Stimulated activated naive CD4-positive, alpha-beta T cell (primary cell): ENCODE measurements at places on chromosomes 3 and 15.
A peak's percentile ranks its signal among the peaks of the same experiment; 100 is the strongest.

GRCh38 chr3:107987036-107987939 is 103.5 kb downstream of the CD47 start:
- DNase-seq = no peak

GRCh38 chr3:19002606-19003005 is 145.7 kb upstream of the KCNH8 start:
- no peak for DNase-seq

- DNase-seq = no peak
Measured at GRCh38 chr15:31294067-31294466, 32.6 kb upstream of the KLF13 start.

- no peak for DNase-seq
Measured at GRCh38 chr15:72787526-72787925, 4.0 kb upstream of the ADPGK start.

DNA sequence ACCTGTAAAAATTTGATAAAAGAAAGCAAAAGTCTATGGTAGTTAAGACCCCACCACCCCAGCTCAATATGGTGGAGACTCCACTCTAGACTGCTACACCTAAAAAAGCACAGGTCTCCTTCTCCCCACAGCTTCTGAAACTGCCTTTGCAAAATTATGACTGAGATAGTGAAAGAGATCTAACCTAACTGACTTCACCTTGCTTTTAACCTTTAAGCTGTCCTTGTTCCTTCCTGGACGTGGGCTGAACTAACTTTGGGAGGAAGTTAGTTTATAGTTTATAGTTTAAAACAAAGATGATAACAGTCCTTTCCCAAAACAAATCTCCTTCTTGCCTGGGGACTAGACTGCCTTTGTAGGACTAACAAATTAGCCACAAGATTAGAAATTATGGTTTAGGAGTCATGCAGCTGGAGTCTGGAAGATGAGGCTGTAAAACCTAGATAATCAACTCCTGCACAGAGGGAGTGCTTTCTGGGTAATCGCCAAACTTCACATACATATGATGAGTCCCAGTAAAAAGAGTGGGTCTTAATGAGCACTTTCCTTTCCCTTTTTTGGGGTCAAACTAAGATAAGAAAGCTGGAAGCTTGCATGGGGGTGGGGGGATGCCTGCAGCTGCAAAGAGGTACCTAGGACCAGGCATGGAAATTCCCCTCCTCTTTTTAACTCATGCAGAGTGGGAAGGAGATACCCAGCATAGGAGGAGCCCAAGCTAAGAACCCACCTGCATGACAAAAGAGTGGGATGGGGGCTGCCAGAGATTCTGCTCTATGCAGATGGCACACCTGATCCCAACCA is 17.5 kb downstream of the CCR8 start:
- DNase-seq = no peak

GRCh38 chr3:103693831-103694230 is 1259.0 kb downstream of the ZPLD1 start:
- no peak for DNase-seq

GRCh38 chr15:90650117-90650955 is 66.8 kb upstream of the BLM start:
- DNase-seq = no peak

DNA sequence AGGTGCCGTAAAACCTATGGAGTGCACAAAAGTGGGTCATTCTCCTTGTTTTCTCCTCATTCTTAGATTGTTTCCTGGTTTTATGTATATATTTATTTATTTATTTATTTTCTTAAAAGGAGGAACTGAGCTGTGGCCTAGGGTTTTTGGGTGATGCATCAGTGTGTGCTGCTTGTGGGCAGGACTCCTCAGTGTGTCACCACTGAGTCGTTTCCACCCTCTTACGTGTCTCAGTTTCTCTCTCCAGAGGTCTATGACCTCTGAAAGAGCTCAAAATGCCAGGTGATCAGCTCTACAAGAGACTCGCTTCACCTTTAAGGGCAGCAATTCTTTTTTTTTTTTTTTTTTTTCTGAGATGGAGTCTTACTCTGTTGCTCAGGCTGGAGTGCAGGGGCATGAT is 72.9 kb downstream of the CD200 start:
- DNase-seq = no peak

- no peak for DNase-seq
Measured at GRCh38 chr15:76190070-76190564, 121.2 kb downstream of the ETFA start.

DNA sequence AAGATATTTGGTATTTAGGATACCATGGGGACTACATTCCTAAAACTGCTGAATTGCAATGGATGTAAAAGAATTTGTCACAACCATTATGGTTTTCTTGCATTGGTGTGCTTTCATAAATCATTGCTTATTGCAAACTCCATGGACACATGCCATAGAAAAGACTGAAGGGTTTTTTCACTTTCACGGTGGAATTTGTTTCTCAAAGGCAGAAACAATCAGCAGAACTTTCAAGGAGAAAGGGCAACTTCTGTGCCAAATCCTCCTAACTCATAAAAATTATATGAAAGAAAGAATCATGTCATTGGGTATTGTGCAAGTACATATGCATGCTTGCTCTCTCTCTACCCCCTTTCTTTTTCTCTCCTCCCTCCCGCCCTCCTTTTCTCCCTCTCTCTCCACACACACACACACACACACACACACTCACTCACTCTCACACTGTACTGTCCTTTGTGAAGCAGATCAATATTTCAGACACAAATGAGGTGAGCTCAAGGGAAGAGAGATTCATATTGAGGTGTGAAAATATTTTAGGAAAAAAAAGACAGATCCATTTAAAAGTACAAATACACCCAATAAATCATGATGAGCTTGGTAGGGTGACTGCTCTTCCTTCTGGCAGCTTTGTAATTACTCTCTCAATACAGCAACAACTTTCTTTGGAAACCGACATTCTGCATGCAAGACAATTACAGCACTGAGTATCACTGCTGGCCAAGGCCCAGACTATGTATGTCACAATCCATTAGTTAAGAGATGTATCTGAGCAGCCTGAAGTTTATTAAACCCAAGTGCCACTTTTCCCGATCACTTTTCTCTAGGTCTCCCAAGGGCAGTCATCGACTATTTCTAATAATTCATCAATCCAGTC is 492.6 kb downstream of the TUSC7 start:
- no peak for DNase-seq

DNA sequence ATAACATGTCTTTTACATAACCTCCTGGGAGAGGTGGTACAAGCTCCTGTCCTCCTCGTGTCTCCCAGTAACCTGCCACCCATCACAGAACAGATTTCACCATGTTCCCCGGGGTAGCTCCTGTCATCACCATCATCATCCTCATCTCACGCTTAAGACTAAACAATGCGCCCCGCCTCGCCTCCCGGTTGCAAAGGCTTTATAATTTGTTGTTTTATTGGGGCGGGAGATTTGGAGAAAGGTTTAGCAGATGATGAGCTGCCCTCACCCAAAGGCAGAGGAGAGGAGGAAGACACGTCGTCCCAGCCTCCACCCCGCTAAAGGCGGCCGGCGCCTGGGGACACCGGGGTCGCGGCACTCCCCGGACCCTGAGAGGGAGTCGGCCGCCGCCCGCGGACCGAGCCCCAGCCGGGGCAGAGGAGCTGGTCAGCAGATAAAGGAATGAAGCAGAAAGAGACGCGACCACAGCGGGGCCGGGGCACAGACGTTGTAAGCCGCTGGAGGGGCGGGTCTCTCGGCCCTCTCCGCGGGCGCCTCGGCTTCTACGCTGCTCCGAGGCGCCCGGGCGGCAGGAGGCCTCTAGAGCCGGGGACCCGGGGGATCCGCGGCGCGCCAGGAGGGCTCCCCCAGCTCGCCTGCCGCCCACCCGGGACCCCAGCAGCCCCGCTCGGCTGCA is 589 bp downstream of the HERC1 start:
- DNase-seq = peak; percentile 62

- DNase-seq = no peak
Measured at GRCh38 chr3:166531730-166532129, 694.5 kb upstream of the BCHE start.
